Lower leg skin (tissue), 4 donors: ENCODE measurements at places on chromosomes 7 and 10.

DNA sequence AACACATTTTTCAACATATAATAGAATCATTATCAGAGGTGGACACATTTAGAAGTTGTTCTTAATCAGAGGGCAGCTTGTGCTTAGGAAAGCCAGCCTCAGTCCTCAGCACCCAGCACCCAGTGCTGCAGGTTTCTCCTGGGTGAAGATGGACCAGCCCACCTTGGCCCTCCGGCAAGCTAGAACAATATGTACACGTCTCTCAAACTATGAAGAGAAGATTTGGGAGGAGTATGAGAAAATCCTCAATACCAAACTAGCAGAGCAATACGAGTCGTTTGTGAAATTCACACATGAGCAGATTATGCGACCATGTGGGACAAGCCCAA lies 13.5 kb upstream of the RALA start:
- no peak for DNase-seq

DNA sequence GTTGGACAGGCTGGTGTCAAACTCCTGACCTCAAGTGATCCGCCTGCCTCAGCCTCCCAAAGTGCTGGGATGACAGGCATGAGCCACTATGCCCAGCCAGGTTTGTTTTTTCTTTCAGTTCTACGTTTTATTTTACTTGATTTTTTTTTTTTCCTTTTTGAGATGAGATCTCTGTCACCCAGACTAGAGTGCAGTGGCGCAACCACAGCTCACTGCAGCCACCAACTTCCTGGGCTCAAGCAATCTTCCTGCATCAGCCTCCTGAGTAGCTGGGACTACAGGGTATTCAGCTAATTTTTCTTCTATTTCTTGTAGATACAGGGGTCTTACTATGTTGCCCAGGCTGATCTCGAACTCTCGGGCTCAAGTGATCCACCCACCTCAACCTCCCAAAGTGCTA lies 24.3 kb downstream of the GDI2 start:
- DNase-seq, result no peak

GRCh38 chr7:91660734-91661356 lies 219.7 kb downstream of the MTERF1 start:
- DNase-seq, result no peak

GRCh38 chr10:113111260-113111659 lies 161.2 kb downstream of the TCF7L2 start:
- DNase-seq, result no peak

DNA sequence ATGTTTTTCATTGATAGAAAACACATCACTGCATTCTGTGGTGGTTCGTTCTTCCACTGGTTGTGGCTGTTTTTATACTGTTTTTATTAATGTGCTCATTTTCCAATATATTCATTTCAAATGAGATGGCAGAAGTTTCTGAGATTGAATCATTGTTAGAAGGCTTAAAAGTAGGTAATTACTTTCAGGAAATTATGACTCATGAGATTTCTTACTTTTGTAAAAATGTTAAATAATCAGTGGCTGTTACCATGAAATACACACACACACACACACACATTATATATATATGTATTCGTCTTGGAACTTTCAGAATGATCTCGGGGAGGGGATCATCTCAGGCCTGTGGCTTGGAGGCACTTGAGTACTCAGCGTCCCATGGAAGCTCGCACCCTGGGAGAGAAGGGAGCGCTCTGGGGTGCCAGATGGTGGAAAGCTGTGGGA lies 66.1 kb downstream of the ZMYND11 start:
- no peak for DNase-seq

GRCh38 chr7:128385988-128386925 lies 23.5 kb downstream of the IMPDH1 start:
- DNase-seq, result no peak

DNA sequence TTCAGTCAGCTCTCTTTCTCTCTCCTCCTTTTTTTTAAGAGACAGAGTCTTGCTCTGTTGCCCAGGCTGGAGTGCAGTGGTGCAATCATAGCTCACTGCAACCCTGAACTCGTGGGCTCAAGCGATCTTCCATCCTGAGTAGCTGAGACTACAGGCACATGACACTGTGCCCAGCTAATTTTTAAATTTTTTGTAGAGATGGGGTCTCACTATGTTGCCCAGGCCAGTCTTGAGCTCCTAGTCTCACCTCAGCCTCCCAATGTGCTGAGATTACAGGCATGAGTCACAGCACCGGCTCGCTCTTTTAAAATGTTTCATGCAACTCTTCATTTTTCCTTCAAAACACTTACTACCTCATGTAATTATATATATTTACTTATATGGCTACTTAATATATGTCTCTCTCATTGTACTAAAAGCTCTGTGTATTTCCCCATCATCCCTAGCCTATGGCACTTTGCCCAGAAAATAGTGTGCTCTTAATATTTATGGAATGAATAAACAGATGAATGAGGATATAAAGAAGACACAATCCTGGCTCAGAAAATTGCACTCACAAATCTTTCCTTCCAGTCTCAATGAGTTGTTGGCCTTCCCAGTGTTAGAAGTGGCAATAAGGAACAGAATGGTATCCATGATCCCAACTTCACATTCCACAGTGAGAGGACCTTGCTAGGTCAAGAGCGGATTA lies 33.9 kb downstream of the EBLN1 start:
- no peak for DNase-seq

- no peak for DNase-seq
Observed at GRCh38 chr7:151008143-151008510, 16.2 kb downstream of the ATG9B start.

DNA sequence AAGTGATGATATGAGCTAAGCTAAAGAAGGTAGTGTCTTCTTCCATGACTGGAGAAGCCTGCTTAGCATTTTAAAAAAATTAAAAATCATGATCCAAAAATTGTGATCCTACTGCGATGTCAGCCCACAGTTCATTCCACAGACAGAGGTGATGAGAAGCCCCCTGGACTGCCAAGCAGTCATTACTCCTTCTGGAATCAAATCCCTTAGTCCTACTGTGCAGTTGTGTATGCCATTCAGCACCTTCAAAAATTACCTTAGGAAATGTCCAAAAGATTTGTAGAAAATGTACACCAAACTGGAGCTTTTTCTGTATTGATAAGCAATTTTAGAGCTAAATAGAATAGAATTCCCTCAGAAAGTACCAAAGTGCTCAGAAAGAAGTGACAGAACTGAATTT lies 283.5 kb upstream of the NFE2L3 start:
- no peak for DNase-seq

DNA sequence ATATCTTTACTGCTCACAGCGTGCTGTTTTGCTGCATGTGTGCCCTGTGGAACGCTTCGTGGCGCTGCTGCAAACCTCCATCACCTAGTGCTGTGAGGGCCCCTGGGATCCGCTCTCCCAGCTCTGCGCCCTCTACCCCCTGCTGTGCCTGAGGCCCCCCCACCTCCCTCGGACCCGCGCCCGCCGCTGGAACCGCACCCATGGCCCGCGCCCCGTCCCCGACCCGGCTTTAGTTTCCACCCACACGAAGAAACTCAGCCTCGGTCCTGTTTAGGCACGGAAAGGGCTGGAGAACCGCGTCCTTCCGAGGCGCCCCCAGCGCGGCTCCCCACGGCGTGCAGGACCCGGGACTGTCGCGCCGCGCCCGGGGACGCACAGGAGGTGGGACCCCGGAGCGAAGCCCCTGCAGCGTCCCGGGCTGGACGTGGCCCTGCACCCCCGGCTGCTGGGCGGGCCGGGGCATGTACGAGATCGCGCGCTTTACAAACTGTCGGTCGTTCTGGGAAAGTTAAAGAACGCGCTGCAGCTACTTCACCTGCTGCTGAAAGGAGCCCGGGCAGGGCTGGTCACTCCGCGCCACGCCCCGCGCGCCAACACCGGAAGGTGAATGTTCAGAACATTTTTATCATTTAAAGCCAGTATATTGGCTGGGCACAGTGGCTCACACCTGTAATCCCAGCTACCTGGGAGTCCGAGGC lies 54.3 kb downstream of the BMS1 start:
- no peak for DNase-seq

DNA sequence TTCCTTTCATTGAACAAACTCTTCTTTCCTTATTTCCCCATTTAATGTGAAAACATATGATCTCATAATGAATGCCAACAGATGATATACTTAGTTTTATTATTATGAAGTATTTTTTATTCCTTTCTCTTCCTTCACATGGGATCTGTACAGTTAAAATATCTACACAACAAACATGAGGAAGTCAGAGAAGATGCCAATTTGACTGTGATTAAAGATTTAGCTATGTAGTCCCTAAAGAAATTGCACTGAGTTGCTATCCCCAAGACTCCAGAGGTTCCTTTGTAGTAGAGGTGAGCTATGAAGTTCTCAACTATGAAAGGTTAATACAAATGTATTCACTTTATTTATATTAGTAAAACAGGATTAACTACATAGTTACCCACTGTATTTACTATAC lies 60.6 kb upstream of the LRRN3 start:
- no peak for DNase-seq

GRCh38 chr7:158821171-158822031 lies 7.9 kb downstream of the ESYT2 start:
- DNase-seq, result no peak

- no peak for DNase-seq
Observed at GRCh38 chr7:158740013-158740656, 35.5 kb upstream of the NCAPG2 start.

DNA sequence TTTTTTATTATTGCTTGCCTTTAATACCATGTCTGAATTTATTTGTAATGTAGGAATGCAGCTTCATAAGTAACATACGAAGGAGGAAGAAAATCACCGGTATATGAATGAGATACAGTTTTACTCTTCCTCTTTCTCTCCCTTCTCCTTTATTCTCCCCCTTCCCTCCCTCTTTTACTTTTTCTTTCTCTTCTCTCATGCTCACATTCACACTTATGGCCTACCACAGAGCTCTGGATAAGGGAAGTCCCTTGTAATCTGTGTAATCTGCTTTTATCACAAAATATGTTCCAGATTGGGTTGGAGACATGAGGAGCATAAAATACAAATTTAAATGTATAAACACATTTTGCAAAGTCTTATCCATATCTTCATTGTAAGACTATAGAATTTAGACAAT lies 59.4 kb downstream of the MDFIC start:
- no peak for DNase-seq

DNA sequence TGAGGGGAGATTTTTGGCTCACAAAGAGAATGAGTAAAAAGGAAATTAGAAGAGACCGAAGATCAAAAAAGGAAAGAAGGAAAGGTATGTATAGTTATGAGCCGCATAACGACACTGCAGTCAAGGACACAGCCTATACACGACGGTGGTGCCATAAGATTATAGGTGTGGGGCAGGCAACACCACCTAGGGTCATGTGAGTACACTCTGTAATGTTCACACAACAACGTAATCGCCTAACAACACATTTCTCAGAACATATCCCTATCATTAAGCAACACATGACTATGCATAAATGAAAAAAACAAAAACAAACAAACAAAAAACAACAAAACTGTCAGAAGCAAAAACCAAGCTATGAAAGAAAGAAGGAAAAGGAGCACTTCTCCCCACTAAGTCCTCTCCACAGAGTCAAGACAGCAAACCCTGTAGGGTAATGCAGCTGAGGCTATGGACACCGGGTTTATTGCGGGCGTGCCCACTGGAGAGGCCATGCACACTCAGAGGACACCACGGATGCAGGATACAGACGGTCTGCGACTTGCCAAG lies 45.1 kb downstream of the PIP4K2A start:
- DNase-seq, result no peak
